NCI-H524 treated with DMSO at 0.1 percent for 48 hours (cell line): ENCODE measurements at places on chromosomes 1 and 21.

DNA sequence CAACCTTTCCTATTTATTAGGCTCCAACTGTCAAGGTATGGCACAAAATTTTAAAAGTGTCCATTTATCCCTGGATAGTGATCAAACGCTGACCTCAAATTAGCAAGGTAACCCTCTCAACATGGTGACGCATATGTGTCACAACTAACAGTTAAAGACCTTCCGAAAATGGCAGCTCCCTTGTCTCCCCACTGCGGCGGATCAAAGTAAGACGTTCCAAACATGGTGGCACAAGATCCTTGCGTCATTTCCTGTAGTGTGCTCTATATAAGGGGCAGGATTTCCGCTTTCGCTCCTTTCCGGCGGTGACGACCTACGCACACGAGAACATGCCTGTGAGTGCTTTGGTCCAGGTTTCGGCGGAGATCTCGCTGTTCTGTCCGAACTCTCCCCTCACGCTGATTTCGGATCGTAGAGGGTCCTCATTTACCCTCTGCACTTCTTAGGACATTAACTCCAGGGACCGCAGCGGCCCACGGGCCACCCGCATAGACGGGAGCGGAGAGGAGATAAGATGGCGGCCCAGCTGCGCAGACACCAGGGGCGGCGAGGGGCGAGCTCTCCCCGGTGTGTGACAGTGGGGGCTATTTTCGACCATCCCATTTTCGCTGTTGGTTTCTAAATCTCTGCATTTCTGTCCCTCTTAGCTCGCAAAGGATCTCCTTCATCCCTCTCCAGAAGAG, at the start of gene RPS27:
TSS of gene RPS27 (plus strand) at position 295 of the 683 bp plus-strand sequence. CDS start at position 330, 35 bp downstream.
- peak; percentile 74 for DNase-seq

GRCh38 chr1:47554082-47554481, 116.2 kb downstream of the FOXD2 start:
- DNase-seq, result no peak

DNA sequence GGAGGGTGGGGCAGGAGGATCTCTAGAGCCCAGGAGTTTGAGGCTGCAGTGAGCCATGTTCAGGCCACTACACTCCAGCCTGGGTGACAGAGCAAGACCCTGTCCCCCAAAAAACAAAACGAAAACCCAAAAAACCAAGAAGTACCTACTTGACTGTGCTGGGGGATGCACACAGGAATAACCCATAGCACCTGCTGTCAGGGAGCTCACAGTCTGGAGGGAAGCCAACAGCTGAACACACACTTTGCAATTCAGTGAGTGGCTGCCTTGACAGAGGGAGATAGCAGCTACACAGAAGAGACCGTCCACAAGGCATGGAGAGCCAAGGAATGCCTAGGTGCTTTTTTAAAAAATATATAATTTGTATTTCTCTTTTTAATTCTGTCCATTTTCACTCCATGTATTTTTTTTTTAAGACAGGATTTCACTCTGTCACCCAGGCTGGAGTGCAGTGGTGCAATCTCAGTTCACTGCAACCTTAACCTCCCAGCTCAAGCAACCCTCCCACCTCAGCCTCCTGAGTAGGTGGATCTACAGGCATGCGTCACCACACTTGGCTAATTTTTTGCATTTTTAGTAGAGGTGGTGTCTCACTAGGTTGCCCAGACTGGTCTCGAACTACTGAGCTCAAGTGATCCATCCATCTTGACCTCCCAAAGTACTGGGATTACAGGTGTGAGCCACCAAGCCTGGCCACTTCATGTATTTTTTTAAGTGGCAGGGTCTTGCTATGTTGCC, 68.7 kb downstream of the NID1 start:
- no peak for DNase-seq

DNA sequence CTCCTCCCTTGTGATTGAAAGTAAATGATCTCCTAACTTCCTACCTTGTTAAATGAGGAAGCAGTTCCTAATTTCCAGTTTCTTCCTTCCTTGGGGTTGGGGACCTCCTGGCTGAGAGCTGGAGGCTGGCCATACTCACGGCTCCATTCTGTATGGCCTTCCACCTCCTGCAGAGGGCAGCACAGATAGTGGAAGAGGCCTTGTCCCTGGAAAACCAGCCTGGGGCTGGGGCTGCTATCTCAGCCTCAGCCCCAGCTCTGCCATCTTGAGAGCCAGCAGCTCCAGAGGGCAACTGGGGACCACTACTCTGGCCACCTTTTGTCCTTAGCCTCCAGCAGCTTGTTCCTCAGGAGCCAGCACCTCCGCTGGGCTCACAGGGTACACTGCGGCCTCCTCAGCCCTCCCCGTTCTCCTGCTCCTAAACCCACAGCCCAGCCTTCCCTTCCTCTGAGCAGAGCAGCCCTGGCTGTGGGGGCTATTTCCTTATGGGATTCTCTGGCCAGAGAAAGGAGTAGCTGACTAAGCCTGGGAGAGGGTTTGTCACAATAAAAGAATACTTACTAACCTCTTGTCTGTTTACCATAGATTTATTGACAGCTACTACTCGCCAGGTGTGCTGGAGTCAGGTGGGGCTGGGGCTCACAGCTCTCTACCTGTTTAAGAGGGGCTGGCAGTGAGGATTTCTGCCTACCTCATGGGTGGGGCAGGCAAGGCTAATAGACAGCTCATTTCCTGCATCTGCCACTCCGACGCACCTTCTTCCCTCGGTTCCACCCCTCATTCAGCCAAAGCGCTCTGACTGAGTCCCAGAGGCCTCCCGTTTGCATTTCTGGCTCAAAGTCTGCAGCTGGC, 6.3 kb downstream of the TMEM234 start:
- no peak for DNase-seq

- DNase-seq, result no peak
These were observed 49.8 kb upstream of the FBXO28 start for GRCh38 chr1:224064150-224064549.

DNA sequence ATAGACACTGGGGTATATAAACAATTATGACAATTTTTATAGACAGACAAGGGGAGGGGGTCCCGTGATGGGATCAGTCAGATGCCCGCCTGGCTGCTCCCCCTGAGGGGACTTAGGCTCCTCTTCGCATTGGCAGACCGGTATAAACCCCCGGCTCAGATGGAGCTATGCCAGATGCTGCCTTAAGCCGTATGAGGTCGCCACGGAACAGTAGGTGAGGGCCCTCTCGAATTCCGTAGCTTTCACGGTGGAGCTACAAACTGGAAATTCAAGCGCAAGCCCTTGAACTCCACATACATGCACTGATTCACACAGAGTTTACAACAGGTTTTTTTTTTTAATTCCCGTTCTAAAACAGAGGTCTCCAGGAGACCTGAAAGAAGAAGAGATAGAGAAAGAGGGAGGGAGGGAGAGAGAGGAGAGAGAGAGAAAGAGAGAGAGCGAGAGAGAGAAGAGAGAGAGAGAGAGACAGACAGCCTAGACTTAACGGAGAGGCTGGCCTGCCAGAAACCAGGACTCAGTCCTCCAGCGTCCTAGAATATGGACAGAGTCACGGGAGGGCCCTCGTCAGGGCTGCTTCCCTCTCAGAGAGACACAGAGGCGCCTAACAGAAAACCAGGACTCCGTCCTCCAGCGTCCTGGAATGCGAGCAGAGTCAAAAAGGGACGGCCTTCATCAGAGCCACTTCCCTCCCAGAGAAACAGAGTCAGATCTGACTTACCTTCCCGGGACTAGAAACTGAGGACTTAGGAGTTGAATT, 24.4 kb upstream of the TMEM54 start:
- no peak for DNase-seq

- DNase-seq, result no peak
These were observed at the start of gene KIF17 for GRCh38 chr1:20717452-20718342. Gene KIF17, minus strand, starts transcription at chr1:20718007. Its CDS starts 301 bp downstream, at chr1:20717706.

DNA sequence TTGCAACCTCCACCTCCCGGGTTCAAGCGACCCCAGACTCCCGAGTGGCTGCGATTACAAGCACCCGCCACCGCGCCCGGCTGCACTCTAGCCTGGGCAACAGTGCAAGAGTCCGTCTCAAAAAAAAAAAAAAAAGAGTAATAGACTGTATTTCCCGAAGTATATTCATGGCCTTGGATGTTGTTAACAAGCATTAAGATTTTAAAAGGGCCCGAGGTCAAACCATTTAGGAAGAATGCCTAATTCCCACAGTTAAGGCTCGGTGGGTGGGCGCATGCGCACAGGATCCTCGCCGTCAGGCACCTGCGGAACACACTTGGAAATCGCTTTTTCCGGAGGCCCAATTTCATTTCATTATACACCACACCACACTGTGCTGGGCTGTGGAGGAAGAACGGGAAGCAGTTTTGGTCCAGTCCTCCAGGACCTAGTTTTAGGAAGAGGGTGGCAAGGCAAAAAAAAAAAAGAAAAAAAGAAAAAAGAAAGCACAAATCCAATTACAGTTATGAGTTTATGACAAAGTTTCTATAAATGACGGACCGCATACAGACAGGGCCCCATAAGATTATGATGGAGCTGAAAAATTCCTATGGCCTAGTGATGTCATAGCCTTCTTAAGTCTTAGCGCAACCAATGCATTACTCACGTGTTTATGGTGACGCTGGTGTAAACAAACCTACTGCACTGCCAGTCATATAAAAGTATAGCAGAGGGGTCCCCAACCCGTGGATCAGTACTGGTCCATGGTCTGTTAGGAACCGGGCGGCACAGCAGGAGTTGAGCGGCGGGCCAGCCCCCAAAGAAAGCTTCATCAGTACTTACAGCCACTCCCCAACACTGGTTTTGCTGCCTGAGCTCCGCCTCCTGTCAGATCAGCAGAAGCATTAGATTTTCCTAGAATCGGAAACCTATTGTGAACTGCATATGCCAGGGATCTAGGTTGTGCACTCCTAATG, 38.2 kb downstream of the H3-3A start:
- DNase-seq, result no peak
